CD4-positive, alpha-beta T cell treated with Interleukin-1 beta for 1 hour (primary cell): ENCODE measurements at places on chromosomes 7 and 10.
A peak's percentile ranks its signal among the peaks of the same experiment; 100 is the strongest.

DNA sequence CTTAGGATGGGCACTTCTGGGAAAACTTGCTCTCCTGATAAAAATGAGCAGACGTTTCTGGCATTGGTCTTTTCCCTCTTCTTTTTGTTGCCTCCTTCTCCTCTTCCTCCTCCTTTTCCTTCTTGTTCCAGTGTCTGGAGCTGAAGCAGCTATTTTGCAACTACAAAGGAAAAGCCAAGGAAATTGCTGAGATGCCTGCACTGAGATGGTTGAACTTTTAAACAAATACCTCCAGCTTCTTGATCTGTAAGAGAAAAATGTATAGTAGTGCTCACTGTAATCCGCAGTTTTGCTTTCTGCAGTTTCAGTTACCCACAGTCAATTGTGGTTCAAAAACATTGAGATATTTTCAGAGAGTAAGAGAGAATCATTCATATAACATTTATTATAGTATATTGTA is 7.5 kb upstream of the SND1 start:
- no peak for DNase-seq

DNA sequence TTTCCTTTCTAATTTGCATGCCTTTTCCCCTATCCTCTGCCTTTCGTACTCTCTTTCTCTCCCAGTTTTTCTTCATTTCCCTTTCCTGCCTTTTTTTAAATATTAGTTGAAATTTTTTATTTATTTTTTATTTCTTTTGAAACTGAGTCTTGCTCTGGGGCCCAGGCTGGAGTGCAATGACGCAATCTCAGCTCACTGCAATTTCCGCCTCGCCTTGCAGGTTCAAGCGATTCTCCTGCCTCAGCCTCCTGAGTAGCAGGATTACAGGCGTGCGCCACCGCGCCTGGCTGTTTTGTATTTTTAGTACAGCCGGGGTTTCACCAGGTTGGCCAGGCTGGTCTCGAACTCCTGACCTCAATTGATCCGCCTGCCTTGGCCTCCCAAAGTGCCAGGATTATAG is 20.0 kb upstream of the HUS1 start:
- DNase-seq = no peak

- DNase-seq = no peak
Observed at GRCh38 chr7:16260236-16260728, 161.1 kb downstream of the CRPPA start.

DNA sequence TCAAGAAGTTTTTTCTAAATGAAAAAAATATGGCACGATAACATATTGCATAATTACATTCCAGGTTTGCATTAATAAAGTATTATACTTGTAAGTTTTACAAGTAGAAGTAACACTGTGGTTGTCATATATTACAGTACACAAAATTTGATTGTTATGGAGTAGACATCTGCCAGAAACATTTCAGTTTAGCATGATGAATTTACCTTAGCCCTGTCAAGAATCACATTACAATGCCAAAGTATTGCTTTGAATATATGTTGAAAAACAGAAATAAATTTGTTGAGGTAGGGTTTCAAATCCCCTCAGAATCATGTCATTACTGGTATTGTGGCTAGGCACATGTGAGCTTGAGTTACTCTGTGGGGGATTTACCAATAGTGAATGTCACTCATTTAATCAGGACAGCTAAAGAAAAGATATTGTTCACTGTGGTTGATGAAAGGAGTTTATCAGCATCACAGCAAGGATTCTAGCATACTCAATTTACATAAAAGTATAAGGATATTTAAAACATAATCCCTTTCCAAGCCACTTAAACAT is 112.1 kb downstream of the MDFIC start:
- DNase-seq = no peak

DNA sequence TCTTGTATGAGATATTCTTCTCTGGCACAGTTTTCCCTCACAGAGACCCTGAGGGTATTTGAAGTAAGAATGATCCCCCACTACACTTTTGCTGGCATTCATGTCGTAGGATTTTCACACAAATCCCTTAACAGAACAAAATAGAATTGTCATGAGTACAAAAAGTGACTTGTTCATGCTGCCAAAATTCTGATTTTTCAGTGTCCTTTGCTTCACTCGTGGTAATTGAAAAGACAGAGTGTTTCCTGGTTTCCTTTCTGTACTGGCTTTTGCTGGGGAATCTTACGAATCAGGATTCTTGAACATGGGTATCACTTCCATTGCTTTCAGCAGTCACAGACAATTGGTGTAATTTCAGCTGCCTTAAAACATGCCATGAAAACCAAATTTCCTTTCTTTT is 756.3 kb downstream of the REEP3 start:
- no peak for DNase-seq

- no peak for DNase-seq
Observed at GRCh38 chr7:29256693-29257002, 62.1 kb downstream of the CHN2 start.

GRCh38 chr10:80924063-80924952 is 386.6 kb downstream of the SH2D4B start:
- DNase-seq = no peak

GRCh38 chr7:1156782-1157535 is 3.0 kb downstream of the ZFAND2A start:
- DNase-seq = no peak

GRCh38 chr10:108411206-108411605 is 1246.7 kb upstream of the SORCS1 start:
- no peak for DNase-seq

DNA sequence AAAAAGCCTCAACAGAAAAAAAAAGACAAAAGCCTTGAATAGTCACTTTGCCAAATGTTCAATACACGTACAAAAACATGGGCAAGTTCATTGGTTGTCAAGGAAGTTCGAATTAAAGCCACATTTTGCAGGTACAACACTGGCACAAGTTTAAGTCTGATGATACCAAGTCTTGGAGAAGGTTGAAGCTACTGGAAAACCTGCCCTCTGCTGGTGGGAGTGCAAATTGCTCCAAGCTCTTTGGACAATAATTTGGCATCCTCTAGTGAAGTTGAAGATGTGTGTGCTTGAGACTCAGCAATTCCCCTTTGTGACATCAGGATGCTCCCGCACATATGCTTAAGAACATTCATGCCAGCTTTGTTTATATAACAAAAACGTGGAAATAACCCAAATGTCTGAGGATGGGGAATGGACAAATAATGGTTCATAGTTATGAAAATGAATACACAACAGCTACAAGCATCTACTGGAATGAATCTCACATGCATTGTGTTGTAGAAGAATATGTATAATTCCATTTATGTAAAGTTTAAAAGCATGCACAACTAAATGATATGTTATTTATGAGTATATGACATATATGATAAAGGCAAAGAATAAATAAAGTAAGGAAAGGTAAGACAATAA is 120.0 kb upstream of the PLPP4 start:
- peak; percentile 33 for DNase-seq

DNA sequence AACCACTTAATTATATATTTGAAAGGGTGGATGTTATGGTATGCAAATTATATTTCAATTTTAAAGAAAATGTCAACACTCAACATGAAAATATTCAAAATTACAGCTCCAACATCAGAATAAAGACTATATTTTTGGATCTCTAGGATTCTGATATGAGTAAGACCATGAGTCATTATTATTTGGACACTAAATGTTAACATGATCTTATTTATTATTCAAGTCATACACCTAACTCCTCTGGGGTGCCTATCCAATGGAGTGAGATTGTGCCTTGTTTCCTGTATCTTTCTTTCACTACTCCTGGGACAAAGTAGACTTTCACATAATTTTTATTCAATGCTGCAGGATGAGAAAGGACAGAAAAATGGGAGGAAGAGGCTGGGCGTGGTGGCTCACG is 135.2 kb upstream of the PRSS1 start:
- DNase-seq = no peak

GRCh38 chr10:62804356-62805230 is at the start of gene ADO:
Gene ADO (plus strand): TSS chr10:62804720. CDS start chr10:62805060, 340 bp downstream.
- peak; percentile 79 for DNase-seq

GRCh38 chr10:103535595-103535994 is 42.1 kb downstream of the NEURL1 start:
- no peak for DNase-seq

GRCh38 chr7:118080947-118081346 is 103.0 kb upstream of the LSM8 start:
- no peak for DNase-seq

DNA sequence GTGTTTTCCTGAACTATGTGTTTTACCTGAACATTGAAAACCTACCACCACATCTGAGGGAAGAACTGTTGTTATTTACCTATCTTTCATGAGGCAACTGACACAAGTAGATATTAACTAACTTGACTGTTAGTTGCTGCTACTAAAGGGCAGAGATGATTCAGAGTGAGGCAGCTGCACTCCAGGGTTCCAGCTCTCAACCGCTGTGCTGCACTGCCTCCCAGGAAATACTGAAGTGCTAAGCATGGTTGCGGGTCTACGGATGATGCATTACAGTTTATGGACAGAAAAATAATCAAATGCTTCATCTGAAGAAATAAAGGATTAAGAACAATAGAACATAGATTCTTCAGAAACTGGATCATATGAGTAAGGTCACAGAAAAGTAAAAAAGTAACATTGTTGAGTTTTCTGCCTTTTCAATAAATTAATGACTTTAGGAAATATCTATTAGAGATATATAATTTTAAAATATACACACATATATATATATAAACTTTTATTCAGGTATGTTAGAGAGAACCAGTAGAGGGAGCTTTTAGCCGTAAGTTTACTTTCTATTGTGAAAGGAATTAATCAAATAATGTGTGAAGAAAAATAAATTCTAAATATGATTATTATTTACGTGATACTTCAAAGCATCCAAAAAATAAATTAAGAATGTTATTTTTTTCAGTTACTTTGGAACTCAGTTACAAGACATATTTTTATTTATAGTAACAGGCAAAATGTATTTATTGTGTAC is 620.0 kb downstream of the CNTNAP2 start:
- no peak for DNase-seq
